ENCODE measurements at places on chromosomes 3 and 15. TPM values are rescaled to one million over a fixed set of nuclear protein-coding genes. Genes with fewer than 3 reads are reported as not detected.

POPDC2 gene
- 4.2 TPM for total RNA-seq

MAP6D1 gene
- total RNA-seq, result 1.7 TPM

LSMEM2 gene
- total RNA-seq, result not detected

CXCR6 gene
- total RNA-seq, result 4.4 TPM

IMPG2 gene
- total RNA-seq, result 0.47 TPM

MFSD1 gene
- 78.2 TPM for total RNA-seq

C3orf22 gene
- not detected for total RNA-seq

SAXO2 gene
- not detected for total RNA-seq

SPSB4 gene
- not detected for total RNA-seq

COL8A1 gene
- not detected for total RNA-seq

MOBP gene
- not detected for total RNA-seq

DHFR2 gene
- total RNA-seq, result 2.6 TPM

TRH gene
- not detected for total RNA-seq

CCR3 gene
- total RNA-seq, result 0.37 TPM

STOML1 gene
- 3.7 TPM for total RNA-seq

FGF12 gene
- total RNA-seq, result 0.35 TPM

TTC23 gene
- total RNA-seq, result not detected

TJP1 gene
- total RNA-seq, result not detected

TNFSF10 gene
- 8.3 TPM for total RNA-seq

PPP1R14D gene
- not detected for total RNA-seq

ANKRD63 gene
- 0.42 TPM for total RNA-seq

P3H2 gene
- not detected for total RNA-seq

ANKUB1 gene
- total RNA-seq, result not detected

ILDR1 gene
- total RNA-seq, result 0.32 TPM

MST1 gene
- total RNA-seq, result 7.5 TPM

ARL14 gene
- not detected for total RNA-seq

RBP2 gene
- not detected for total RNA-seq

ARIH1 gene
- total RNA-seq, result 238 TPM

CFAP91 gene
- total RNA-seq, result 2.7 TPM

SENP7 gene
- 48.3 TPM for total RNA-seq

WDR53 gene
- total RNA-seq, result 18.1 TPM

CHDH gene
- 0.50 TPM for total RNA-seq

GABRA5 gene
- not detected for total RNA-seq

LRRC2 gene
- 0.42 TPM for total RNA-seq
